GM12891 (cell line): ENCODE measurements at places on chromosomes 7 and 10.

DNA sequence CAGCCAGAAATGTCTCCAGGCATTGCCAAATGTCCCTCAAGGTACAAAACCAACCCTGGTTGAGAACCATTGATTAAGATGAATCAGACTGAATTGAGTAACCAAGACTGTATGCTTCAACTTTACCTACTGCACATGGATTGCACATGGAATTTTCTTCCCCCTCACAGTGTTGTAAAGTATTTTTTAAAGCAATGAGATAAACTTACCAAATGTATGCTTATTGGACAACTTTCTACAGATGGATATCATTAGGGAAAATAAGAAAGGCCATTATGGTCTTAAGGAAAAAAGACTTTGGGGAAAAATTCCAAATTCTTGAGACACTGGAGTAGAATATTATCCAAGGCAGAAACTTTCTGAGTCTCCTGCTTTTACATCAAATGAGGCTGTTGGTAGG, 20.9 kb upstream of the MTPN start:
- DNase-seq: no peak

- DNase-seq: no peak
These were observed 311.6 kb downstream of the EXOC4 start for GRCh38 chr7:133564484-133564883.

GRCh38 chr10:76514321-76514720, 1082.9 kb downstream of the LRMDA start:
- no peak for DNase-seq

DNA sequence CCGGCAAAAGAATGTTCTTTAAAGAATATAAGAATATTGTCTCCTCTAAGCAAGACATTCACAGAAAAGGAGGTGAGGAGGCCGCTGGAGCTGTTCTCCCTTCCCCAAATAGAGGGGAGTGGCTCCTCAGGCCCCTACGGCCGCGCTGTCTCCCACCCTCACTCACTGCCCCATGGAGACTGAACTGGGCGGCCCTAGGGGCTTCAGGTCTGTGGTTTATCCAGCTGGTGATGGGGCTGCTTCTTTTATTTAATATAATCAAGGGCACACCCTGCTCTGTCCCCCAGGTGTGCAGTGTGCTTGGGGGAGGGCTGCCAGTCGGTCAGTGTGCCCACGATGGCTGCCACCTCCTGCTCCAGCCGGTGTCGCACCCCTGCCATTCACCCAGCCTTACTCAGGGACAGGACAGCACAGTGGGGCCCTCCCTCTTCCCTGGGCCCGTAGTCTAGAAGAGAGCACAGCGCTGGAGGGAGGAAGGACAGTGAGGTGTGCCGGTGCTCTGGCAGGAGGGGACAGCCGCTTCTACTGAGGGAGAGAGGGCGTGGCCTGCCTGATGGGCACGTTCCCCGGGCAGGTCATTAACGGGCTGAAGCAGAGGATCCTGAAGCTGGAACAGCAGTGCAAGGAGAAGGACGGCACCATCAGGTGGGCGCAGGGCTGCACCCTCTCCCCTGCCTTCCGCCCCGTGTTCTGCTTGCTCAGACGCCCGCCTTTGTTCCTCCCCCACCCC, 23.4 kb downstream of the IQCE start:
- no peak for DNase-seq

DNA sequence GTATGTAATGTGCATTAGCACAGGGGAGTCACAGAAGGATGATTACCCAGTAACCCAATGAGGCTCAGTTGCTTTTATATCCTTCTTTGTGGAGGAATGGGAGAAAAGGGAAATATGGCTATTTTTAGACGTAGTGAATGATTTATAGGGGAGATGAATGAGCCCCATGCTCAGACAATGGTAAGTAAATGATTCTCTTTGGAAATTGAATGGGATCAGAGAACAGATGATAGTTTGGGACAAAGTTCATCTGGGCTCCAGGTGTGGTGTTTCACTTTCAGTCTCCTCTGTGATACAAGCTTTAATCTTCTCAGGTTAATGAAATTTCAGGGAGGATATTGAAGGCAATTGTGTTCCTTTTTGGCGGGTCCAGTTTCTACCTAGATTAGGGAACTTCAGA, 63.0 kb upstream of the MPP7 start:
- no peak for DNase-seq

- no peak for DNase-seq
These were observed 64.9 kb upstream of the NRBF2 start for GRCh38 chr10:63068246-63068645.

DNA sequence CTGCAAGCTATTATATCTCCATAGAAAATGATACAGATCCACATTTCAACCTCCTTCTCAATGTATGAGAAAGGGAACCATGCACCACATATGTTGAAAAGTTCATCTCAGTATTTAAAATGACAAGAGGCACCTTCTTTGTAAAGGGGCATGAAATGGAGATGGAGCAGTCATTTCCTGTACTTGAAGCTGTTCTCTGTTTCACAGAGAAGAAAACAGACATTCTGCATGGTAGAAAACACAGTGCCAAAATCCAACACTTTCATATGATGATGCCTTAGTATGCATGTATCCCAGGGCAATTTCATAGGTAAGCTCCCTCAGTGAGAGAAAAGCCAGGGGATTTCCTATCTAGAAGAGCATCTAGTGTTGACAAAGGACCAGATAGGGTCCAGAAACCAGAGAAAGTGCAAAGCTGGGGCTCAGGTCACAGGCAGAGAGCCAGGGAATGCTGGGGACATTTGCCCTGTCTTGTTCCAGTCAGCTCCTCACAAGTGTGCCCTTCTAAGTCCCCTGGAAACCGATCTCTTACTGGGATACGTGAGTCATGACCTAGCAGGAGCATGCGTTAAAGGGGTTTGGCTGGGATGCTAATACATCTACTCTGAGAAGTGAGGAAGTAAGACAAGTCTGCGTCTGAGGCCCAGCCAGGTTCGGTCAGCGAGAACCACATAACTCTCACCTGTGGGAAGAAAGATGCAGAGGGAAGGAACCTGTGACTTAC, 118.7 kb downstream of the ICA1 start:
- no peak for DNase-seq

- no peak for DNase-seq
These were observed 1126.3 kb upstream of the SORCS1 start for GRCh38 chr10:108290823-108291222.

GRCh38 chr10:125880719-125881118, 373 bp downstream of the DHX32 start:
- no peak for DNase-seq

DNA sequence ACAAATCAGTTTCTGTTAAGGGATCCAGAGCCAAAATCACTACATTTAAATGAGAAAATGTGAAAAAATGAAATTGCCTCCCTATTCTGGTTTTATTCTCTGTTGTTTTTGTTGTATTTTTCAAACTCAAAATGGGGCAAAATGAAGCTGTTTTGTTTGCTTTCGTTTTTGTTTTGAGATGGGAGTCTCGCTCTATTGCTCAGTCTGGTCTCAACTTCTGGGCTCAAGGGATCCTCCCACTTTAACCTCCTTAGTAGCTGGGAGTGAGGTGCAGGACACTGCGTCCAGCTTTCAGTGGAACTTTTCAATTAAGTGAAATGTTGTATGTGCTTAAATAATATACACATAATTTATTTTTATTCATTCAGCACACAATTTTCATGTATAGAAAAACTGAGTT, 205.0 kb downstream of the SORCS1 start:
- no peak for DNase-seq

- DNase-seq: no peak
These were observed 26.8 kb downstream of the NT5C3A start for GRCh38 chr7:33035776-33036175.

DNA sequence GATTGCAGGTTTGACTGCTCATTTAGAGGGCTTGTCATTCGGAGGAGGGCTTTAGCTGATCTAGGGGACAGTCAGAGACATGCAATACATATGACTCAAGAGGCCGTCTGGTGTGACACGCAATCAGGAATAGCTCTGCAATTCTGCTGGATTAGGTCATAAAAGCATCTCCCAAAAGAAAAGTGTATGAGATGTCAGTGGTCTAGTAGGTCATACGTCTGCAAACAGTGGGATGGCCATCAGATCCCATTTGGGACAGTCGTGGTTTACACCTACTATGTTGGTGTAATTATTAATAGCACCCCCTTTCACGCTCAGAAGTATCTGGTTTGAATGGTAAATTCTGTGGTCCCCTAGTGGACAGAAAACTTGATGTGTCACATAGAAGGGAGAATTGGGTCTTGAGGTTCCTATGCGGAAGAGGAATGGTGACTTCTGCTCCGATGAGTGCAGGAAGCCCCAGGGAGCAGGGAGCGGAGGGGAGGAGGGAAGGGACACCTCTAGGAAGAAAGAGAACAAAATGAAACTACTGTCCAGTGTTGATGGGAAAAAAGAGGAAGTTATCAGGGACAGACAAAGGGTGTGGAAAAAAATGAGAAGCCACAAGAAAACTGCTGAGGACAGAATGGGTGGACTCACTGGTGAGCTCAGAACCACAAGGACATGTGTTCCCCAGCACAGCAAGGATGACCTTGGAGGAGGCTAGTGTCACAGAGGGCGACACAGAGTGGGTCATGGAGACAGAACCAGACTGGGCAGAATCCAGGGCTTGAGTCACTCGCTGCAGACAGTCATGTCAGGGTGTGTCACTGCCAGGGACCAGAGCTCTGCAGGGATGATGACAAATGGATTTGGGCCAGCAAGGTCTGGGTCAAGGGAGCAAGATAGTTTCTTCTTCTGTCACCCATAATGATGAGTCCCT, 59.9 kb downstream of the MAP3K8 start:
- no peak for DNase-seq

GRCh38 chr7:106071356-106071998, 40.6 kb downstream of the SYPL1 start:
- peak; percentile 64 for DNase-seq

DNA sequence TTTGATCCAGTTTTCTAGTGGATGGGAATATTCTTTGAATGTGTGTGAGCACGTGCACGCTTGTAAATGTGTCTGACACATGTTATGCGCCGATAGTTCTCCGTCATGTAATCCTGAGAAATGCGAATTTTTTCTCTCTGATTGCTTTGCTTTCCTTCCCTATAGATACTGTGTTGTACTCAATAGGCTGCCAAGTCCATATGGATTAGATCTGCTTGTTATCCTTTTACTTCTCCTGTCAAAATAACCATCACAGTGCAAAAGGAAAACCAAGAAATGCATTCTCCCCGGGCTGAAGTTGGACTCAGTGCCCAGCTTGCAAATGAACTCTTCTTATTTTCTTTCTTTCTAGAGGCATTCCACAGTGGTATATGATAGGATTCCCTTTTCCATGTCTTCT, 131.9 kb downstream of the KIAA1217 start:
- DNase-seq: no peak

- DNase-seq: no peak
These were observed 18.7 kb upstream of the DDIT4 start for GRCh38 chr10:72254813-72255568.

- DNase-seq: no peak
These were observed 639.0 kb downstream of the REEP3 start for GRCh38 chr10:64159910-64160872.

- no peak for DNase-seq
These were observed 22.7 kb downstream of the DYNC1I1 start for GRCh38 chr7:95794917-95795515.

- no peak for DNase-seq
These were observed 81.8 kb downstream of the HERPUD2 start for GRCh38 chr7:35613150-35613549.

GRCh38 chr10:34538281-34538829, 276.7 kb downstream of the PARD3 start:
- DNase-seq: no peak

- DNase-seq: no peak
These were observed 158.4 kb downstream of the COBL start for GRCh38 chr7:51158211-51158610.

DNA sequence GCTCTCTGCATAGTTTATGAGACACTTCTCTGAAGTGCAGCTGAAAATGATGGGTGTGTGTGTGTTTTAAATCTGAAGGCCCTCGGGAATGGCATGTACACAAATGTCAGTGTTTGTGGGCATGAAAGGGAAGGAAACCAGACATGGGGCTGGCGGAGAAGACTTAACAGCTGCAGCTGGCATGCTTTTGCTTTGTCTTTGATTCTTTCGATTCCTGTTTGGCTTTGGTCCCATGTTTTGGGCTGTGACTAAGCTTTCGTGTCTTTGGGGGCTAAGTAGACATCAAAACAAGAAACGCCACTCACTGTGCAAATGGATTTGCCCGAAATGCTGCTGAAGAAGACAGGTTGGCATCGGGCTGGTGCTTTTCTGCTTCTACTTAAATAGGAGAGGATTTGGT, 179.3 kb downstream of the PFKFB3 start:
- DNase-seq: no peak

GRCh38 chr7:31957090-31957720, 113.0 kb downstream of the PDE1C start:
- DNase-seq: no peak

GRCh38 chr7:50206453-50207250, 97.9 kb upstream of the IKZF1 start:
- DNase-seq: no peak

- no peak for DNase-seq
These were observed 42.1 kb upstream of the HPS1 start for GRCh38 chr10:98488669-98489430.

GRCh38 chr7:85750454-85750949, 563.6 kb upstream of the SEMA3D start:
- DNase-seq: no peak

DNA sequence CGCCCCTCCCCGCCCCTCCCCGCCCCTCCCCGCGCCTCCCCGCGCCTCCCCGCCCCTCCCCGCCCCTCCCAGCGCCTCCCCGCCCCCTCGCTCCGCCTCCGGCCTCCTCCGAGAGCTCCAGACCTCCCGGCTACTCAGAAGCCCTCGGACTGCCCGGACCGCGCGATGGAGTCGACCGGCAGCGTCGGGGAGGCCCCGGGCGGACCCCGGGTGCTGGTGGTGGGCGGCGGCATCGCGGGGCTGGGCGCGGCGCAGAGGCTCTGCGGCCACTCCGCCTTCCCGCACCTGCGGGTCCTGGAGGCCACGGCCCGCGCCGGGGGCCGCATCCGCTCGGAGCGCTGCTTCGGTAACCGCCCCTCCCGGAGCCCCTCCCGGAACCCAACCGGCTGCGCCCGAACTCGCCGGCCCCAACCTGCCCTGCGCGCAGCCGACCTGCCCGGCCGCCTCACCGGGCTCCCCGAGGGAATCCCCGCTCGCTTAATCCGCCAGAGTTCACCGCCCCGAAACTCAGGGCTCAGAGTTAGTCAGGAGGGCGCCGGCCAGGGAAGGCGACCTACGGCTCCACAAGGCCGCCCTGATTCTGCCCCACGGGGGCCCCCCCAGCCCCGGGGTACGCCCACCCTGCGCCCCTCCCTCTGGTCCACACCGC, at the start of gene PAOX:
PAOX (plus strand) TSS at position 111 of the 649 bp plus-strand sequence; CDS start at position 166, 55 bp downstream.
- DNase-seq: peak; percentile 83
